ENCODE measurements at places on chromosomes 11 and 22.

- no peak for DNase-seq
Measured at GRCh38 chr22:35605369-35605680, 11.8 kb downstream of the MB start.

GRCh38 chr11:79675081-79675480 is 234.3 kb upstream of the TENM4 start:
- no peak for DNase-seq

- DNase-seq = no peak
Measured at GRCh38 chr11:121452609-121453150, at the start of gene SORL1-AS1. SORL1-AS1 (minus strand) TSS chr11:121452967.

DNA sequence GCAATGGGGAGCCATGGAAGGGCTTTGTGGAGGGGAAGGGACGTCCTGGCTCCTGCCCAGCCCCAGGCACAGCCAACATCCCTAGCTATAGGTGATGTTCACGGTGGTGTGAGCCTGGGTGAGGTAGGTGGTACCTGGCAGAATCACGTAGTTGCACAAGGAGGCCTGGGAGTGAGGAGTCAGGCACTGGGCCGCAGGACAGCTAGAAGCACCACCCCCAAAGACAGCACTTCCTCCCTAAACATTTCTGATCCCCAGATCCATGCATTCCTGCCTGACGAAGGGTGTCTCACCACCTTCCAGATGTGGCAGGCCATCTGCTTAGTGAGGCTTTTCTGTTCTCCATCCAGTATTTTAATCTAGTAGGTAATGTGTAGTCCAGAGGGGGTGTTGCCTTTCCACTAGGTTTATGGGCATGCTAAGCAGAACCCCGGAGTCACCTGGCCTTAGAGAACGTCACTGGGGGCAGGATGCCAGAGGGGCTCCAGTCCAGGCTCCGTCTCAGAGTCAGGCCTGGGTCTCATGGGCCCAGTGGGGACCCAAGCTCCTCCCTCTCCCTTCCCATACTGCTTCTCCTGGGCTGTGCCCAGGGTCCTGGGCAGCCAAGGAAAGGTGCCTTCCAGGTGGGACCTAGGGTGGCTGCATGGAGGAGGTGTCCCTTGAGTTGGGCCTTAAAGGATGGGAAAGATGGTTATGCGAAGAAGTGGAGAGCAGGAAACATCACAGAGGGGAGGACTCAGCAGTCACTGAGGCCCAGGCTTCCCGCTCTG is 56.2 kb downstream of the OTOG start:
- no peak for DNase-seq

- no peak for DNase-seq
Measured at GRCh38 chr11:121539000-121539399, 86.2 kb upstream of the SORL1-AS1 start.

DNA sequence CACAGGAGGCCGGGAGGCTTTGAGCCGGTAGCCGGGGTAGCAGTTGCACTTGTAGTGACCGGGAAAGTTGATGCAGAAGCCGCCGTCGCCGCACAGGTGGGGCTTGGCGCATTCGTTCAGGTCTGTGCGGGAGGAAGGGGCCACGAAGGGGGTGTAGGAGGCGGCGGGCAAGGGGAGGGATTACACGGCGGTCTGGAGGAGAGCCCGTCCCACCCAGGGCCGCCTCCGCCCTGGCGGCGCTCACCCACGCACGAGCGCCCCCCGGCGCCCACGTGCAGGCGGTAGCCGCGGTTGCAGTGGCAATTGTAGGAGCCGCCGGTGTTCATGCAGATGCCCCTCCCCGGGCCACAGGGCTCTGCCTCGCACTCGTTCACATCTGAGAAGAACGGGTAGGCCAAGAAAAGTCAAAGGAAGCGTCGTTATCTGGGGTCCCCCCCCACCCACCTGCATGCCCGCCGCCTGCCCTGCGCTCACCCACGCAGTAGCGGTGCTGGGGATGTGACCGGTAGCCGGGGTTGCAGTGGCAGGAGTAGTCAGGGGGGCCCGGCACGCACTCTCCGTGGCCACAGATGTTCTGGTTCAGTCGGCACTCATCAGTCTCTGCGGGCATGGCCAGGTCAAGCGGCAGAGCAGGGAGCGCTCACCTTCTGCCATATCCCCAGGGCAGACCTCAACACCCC is 10.6 kb downstream of the LTBP3 start:
- DNase-seq = no peak

GRCh38 chr11:59201353-59201752 is 11.4 kb downstream of the MPEG1 start:
- no peak for DNase-seq

DNA sequence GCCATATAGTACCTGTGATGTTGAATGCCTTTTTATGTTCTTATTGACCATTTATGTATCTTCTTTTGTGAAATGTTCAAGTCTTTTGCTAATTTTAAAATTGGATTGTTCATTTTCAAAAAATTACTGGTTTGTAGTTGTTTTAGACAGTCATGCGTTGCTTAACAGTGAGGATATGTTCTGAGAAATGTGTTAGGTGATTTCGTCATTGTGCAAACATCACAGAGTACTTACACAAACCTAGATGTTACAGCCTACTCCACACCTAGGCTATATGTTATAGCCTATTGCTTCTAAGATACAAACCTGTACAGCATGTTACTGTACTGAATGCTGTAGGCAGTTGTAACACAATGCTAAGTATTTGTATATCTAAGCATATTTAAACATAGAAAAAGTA is 32.5 kb downstream of the PDE3B start:
- DNase-seq = no peak

DNA sequence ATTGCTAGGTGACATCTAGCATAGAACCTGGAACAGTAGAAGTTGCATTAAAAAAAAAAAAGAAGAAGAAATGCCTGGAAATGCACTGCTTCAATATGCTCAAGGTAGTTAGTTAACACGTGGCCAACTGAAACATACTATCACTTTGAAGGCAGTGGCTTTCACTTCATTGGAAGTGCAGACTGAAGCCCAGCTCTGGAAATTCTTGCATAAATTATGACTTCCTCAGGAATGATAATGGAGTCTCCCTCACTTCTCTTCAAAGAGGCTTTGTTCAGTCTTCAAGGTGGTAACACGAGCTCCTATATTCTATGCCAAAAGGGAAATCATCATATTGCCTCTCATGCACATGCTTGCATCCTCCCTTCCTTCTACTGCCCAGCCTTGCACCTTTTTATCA is 715.9 kb upstream of the API5 start:
- DNase-seq = no peak

GRCh38 chr22:40213478-40213877 is 35.8 kb downstream of the TNRC6B start:
- DNase-seq = no peak

DNA sequence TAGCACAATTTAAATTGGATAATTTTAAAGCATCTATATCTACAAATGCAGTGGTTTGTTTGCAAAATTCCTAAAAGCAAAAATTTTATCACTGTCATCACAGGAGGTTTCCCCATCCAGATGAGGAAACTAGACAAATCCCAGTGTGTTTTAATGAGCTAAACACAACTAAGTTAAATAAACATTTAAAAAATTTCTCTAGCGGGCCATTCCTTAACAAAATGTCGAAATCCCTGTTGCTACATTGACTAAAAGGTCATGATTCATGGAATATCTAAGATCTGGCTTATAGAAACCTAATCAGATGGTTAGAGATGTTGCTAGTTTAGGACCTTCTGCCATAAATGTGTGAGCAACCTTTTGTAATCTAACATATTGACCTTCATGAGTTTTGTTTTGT is 107.3 kb upstream of the BDNF start:
- DNase-seq = no peak

DNA sequence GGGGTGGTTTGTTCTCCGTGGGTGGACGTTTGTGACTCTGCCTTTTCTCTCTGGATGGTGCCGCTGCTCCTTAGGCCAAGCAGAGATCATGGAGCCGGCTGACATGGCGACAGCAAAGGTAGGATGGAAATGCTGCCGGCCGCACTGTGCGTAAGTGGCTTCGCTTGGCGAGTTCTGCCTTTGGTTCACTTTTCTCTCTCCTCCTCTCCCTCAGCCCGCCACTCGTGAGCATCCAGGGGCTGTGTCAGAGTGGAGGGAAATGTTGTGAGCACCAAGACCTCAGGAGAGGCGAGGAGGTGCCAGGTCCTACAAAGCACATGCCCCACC is 80.5 kb downstream of the GRAMD1B start:
- no peak for DNase-seq

- no peak for DNase-seq
Measured at GRCh38 chr11:125357551-125357950, 138.5 kb downstream of the FEZ1 start.

DNA sequence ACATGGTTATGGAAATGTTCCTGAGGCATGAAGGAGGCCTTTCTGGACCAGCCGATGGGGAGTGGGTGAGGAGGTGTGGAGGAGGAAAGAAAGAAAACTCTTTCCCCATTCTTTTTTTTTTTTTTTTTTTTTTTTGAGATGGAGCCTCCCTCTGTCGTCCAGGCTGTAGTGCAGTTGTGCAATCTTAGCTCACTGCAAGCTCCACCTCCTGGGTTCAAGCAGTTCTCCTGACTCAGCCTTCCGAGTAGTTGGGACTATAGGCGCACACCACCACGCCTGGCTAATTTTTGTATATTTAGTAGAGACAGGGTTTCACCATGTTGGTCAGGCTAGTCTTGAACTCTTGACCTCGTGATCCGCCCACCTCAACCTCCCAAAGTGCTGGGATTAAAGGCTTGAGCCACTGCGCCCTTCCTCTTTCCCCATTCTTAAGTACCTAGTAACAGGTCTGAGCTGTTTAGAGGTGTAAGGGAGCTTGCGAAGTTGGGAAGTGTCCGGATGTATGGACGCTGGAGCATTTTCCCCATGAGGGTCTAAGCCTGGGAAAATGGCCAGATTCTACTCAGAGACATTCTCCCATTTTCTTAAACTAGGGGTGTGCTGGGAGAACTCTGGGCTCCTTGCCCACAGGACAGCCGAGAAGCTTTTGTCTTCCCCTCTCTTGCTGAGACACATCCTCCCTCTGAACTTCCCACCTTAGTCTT is 135.8 kb downstream of the TEAD1 start:
- no peak for DNase-seq

GRCh38 chr11:2512431-2513407 is 67.9 kb downstream of the KCNQ1 start:
- no peak for DNase-seq

DNA sequence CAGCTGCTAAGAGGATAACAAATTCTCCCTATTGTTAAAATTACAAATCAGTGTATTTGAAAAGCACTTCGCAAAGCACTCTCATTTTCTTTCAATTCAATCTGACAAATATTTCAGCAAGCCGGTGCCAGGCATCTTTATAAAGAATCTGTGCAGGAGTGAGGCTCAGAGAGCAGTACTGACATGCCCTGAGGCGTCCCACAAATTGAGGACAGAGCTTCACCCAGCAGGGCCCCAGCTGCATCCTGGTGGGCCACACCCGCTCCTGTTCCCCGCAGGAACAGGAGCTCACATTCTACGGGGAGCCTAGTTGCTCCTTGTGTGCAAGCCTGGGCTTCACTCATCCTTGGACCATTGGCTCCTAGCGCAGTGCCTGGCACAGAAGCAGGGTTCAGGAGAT is 60.9 kb upstream of the EIF3D start:
- DNase-seq = no peak

DNA sequence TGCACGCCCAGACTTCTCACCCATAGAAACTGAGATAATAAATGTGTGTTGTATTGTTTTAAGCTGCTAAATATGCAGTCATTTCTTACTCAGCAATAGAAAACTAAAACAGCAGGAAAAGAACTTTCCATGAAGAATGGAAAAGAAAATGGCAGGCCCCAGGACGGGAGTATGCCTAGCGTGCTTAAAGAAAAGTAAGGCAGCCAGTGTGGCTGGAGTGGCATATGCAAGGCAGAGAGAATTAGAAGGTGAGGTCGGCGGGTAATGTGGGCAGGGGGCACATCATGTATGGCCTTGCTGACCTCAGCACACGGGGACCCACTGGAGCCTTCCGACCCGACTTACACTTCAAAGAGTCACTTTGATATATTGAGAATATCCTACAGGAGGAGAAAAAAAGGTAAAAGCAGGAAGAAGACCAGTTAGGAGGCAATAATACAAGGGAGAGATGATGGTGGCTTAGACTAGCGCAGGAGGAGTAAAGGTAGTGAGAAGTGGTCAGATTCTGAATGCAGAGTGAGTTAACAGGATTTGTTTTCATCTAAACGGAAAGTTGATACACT is 20.5 kb downstream of the TBRG1 start:
- DNase-seq = no peak

DNA sequence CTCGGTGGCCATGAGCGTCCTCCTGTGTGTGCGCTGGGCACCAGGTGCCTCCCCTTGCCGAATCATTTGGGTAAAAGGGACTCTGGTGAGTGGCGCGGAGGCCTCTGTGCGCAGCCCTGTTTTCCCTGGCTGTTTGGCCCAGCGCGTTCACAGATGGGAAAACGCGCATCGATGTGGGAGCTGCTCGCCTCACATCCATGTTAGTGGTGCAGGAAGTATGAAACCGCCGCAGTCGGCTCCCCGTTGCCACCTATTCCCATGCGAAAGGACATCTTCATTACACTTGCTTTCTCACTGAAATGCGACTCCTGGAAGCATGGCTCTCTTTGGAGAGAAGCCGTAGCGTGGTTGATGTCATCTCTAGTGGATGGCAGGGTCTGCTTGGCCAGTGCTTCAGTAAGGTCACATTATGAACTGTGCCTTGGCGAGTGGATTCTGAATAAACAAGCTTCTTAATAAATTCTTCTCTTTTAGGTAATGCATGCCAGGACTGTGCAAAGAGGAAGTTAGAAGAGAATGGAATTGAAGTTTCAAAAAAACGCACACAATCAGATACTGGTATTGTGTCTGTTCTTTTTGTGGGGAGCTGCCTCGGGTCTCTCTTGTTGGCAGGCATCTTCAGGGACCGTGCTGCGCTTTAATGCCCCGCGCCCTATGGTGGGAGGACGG is 26.3 kb downstream of the FAM118A start:
- no peak for DNase-seq

DNA sequence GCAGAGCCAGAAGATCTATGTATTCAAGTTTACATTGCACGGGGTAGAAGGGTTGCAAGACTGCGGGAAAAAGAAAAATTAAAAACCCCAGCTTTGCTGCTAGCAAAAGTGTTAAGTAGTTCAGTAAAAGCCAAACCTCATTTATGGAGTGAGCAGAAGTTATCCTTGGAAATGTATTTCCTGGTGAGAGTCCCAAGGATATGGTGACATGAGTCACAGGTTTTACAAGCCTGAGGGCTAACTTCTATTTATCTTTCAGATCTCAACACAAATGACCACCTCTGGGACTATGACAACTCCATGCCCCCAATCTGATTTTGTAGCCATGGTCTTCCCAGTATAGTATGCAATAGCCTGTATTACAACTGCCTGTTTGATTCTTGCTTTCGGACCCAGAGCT is 26.1 kb downstream of the ABTB2 start:
- DNase-seq = no peak

GRCh38 chr11:17351510-17352176 is at the start of gene NCR3LG1:
NCR3LG1 (plus strand) TSS chr11:17351800; CDS start chr11:17351970, 170 bp downstream.
- peak; percentile 40 for DNase-seq

GRCh38 chr11:28657378-28658030 is 549.3 kb downstream of the METTL15 start:
- DNase-seq = no peak

- no peak for DNase-seq
Measured at GRCh38 chr11:92384802-92385201, 160.2 kb downstream of the FAT3 start.

GRCh38 chr11:72833811-72834493 is 19.7 kb downstream of the ATG16L2 start:
- DNase-seq = no peak

- DNase-seq = no peak
Measured at GRCh38 chr11:114848027-114848426, 169.7 kb downstream of the NXPE2 start.

All from SJCRH30 (cell line).